AG09319 (cell line): ENCODE measurements at places on chromosomes 5 and 9.
A peak's percentile ranks its signal among the peaks of the same experiment; 100 is the strongest.

- DNase-seq = no peak
Observed at GRCh38 chr5:55680353-55680752, 31.8 kb downstream of the SLC38A9 start.

DNA sequence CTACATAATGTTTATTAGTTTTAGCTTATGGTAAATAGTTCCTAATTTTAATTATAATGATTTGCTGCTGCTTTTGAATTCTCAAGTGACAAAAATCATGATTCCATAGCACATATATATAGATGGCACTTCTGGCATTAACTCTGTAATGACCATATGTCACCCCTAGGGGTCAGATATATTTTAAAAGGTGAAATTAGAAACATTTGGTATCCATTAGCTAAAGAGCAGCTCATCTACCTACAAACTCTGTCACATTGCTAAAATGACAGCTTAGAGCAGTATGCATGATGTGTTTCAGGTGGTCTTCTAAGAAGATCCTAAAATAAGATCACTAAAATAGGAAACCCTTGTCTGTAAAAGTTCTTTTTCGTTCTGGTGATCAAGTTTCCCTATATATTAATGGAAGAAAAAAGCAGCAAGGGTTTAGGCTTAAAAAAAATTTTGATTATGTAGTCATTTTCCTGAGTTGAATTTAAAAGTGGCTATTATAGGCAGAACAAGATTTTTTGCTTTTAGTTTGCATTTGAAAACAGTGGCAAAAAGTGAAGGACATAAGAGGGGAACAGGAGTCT lies 157.7 kb upstream of the POU5F2 start:
- DNase-seq = no peak

GRCh38 chr5:9715891-9716335 lies 85.8 kb upstream of the TAS2R1 start:
- no peak for DNase-seq

GRCh38 chr5:117207088-117207668 lies 632.6 kb upstream of the SEMA6A start:
- no peak for DNase-seq

- DNase-seq = no peak
Observed at GRCh38 chr9:1964093-1964492, 51.1 kb upstream of the SMARCA2 start.

GRCh38 chr9:35285731-35286130 lies 123.9 kb downstream of the UNC13B start:
- DNase-seq = peak; percentile 16

DNA sequence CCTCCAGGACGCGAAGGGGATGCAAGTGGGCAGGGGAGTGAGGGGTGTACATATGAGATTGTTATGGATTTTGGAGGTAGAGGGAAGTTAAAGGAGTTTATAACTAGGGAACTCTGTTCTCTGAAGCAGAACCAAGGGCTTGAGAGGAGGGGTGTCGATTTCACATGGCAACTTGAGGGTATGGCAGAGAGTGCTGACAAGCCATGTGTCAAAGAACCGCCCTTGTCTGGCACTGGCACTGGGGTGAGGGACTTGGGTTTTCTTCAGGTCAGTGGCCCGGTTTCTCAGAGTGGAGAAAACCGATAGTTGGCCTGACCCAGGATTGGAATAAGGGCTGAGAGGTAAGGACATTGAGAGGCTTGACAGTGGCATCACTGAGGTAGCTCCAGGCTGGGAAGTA lies 47.7 kb upstream of the TESK1 start:
- no peak for DNase-seq

GRCh38 chr9:76353280-76353679 lies 40.9 kb downstream of the RFK start:
- DNase-seq = no peak

GRCh38 chr9:112664531-112664930 lies 53.4 kb downstream of the INIP start:
- no peak for DNase-seq

GRCh38 chr5:39758426-39758825 lies 333.6 kb upstream of the DAB2 start:
- DNase-seq = no peak

- DNase-seq = no peak
Observed at GRCh38 chr5:150606476-150606875, 34.0 kb upstream of the SYNPO start.

DNA sequence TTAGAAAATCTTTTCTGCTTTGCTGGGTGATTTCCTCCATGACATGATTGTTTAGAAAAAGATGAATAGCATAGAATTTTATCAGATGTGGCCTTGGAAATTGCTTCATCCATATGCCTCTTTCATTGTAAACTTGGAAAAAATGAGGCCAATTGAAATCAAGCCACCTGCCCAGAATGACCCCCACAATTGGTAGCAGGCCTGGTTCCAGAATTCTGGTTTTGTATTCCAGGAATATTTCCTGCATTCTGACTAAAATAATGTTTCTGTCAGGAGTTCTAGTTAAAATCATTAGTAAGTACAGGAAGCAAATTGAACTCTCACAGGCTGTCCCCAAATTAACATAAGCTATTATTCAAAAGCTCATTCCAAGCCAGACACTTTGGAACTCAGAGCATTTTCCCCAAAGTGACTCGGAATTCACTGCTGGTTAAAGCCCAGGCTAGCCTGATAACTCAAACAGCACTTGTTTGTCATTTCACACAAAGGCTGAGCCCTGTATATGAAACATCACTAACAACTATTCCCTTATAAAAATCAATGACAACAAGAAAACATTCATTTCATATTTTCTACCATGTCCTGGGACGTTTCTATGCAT lies 75.1 kb upstream of the ADCY2 start:
- no peak for DNase-seq

DNA sequence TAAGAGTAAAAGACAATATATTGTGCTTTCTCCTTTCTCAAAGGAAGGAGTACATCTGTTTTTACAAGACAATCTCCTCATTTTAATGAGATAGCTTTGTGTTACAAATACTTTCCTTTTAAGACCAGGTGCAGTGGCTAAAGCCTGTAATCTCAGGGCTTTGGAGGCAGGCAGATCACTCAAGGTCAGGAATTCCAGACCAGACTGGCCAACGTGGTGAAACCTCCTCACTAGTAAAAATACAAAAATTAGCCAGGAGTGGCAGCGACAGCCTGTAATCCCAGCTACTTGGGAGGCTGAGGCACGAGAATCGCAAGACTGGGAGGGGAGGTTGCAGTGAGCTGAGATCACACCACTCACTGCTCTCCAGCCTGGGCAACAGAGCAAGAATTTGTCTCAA lies 11.8 kb downstream of the TMEM161B start:
- DNase-seq = no peak

- DNase-seq = no peak
Observed at GRCh38 chr5:158525663-158526062, 574.1 kb downstream of the EBF1 start.

- no peak for DNase-seq
Observed at GRCh38 chr9:69621730-69622460, 50.3 kb downstream of the APBA1 start.

GRCh38 chr9:116712781-116713180 lies 25.7 kb downstream of the TRIM32 start:
- no peak for DNase-seq

DNA sequence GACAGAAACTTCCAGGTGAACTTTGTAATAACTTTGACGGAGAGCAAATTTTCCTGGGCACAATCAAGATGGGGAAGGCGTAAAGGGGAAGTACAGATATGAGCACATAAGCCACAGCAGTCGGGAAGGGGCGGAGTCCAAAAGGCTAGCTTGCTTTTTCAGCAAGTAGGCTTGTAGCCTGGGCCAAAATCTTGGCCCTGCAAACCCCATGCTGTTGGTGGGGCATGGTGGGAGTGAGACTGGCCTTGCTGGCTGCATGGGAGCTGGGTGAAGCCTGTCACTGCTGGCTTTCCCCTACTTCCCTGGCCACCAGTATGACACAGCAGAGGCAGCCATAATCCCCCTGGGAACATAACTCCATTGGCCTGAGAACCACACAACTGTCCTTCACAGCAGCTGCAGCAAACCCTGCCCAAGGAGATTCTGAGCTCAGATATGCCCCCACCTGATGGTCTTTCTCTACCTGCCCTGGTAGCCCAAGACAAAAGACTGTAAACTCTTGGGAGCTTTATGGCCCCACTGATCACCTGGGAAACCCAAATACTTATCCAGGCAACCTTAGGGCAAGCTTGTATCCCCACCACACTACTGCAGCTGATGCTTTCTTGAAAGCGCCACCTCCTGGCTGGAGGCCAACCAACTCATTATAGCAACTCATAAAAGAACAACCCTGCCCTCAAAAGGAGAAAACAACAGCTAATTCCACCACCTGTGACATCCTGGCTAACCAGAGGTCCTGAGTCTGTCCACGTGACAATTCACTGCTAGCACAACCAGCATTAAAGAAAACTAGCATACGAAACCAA lies 24.0 kb downstream of the DCTN4 start:
- no peak for DNase-seq

GRCh38 chr5:151741678-151742423 lies 16.6 kb downstream of the ATOX1 start:
- DNase-seq = no peak

- no peak for DNase-seq
Observed at GRCh38 chr5:73774924-73775323, 148.9 kb downstream of the ARHGEF28 start.

GRCh38 chr5:180253036-180253824 lies 38.7 kb downstream of the MAPK9 start:
- no peak for DNase-seq

DNA sequence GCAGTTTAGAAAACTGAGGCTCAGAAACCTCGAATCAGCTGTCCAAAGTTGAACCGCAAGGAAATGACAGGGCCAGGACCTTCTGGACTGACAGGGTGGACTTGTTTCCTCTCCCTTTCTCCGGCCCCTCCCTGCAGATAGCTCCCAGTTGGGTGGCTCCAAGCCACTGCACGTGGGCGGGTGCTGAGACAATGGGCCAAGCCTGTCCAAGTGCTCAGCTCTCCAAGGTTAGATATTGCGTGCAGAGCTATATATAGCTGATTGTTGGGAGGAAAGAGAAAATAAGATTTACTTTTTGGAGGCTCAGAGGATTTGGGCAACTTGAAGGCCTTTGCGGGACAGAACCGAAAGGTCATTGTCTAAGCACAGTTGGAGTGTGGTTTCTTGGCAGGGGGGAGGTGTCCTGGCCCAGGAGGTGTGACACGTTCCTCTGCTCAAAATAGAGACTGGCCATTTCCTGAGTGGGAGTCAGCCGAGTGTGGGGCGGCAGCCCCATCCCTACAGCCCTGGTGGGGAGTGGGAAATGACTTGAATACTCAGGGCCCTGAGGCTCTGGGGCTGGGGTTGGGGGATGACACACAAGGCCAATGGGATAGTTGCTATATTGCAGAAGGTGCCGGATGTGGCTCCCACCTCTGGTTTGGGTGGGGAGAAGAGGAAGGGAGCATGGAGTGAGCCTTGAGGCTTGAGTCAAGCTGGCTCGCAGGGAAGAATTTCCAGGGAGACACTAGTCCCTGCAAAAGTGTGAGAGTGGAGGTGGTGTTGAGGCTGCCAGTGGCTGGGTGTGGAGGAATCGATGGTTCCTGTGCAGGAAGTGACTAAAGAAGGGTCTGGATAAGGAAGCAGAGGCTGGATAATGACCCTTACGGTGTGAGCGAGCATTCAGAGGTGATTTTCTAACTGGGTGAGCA lies 44.4 kb upstream of the SMAD5 start:
- peak; percentile 46 for DNase-seq
